ENCODE measurements at places on chromosomes 5 and 9.

DNA sequence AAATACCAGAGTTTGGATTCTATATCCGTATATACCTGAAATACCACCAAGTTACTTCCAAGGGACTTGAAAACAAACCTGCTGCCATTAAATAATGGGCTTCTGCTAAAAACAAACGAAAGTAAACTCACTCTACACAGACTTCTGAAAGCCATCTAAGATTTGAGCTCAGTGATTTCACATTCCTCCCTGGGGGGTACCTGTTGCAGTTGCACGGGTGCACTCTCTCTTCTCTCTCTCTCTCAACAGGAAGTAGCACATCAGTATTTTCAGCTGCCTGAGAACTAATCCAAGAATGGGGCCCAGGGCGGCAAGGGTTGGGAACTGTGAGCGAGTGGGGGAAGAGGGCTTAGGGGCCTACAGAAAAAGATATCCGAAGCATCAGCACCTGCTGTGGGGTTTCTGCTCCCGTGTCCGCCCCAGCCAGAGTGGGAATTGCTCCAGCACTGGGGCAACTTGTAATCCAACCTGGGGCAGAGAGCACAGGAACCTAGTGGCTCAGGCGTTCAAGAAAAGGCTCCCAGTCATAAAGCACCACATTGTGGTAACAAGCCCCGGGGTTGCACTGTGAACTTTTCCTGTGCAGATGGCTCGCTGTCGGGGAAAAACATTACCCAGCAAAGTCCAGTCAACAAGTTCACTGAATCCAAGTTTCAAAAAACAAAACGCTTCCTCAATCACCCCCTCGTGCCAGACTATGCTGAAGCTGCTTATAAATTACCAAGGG lies 99.8 kb downstream of the EFNA5 start:
- DNase-seq: peak; percentile 19

DNA sequence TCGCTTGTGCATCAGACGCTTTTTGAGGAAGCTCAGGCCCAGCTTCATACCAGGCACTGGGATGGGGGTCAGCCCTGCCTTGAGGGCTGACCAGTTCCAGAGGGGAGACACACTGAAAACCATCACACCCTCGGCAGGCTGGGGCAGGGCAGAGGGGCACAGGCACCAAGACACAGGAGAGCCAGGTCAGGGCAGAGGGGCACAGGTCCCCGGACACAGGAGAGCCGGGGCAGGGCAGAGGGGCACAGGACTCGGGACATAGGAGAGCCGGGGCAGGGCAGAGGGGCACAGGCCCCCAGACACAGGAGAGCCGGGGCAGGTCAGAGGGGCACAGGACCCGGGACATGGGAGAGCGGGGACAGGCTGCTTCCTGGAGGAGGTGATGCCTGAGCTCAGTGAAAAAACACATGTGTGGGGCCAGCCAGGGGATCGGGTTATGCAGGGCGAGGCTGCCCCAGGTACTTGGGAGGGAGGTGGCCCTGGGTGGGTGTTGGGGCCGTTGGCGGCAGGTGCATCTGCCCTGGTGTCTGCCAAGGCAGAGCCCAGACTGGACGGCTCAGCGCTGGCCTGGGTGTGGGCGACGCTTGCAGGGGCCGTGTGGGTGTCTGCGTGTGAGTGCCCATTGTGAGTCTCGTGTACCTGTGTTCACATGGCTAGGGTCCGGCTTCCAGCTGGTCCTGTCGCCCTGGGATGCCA lies 15.1 kb upstream of the SLC2A6 start:
- DNase-seq: no peak

- DNase-seq: no peak
Measured at GRCh38 chr5:32168460-32169033, 5.6 kb downstream of the GOLPH3 start.

DNA sequence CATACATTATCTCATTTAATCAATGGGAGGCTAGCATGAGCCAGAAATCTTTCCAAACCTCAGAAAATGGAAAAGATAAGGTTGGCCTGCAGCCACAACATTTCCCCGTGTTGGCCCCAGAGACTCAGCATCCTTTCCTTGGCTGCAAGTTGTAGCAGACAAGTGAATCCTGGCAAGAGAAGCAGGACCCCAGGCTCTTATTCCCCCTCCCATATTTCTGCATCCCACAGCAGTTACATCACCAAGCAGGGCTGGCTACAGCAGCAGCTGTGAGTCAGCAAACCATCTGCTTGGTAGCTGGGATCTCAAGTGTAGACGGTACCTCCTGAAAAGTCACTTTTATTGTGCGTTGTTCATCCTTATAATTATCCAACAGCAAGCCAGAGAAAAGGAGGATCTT lies 212.4 kb downstream of the GNA14 start:
- DNase-seq: no peak

DNA sequence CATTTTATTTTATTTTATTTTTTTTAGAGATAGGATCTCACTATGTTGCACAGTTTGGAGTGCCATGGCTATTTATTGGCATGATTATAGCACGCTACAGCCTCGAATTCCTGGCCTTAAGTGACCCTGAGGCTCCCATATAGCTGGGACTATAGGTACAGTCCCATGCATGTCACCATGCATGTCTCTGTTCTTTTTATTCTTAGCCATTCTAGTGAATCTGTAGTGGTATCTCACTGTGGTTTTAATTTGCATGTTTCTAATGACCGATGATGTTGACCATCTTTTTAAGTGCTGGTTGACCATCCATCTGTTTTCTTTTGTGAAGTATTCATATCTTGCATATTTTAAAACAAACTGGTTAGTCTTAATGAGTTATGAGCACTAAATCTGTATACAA lies 76.1 kb downstream of the SLC44A1 start:
- DNase-seq: no peak

DNA sequence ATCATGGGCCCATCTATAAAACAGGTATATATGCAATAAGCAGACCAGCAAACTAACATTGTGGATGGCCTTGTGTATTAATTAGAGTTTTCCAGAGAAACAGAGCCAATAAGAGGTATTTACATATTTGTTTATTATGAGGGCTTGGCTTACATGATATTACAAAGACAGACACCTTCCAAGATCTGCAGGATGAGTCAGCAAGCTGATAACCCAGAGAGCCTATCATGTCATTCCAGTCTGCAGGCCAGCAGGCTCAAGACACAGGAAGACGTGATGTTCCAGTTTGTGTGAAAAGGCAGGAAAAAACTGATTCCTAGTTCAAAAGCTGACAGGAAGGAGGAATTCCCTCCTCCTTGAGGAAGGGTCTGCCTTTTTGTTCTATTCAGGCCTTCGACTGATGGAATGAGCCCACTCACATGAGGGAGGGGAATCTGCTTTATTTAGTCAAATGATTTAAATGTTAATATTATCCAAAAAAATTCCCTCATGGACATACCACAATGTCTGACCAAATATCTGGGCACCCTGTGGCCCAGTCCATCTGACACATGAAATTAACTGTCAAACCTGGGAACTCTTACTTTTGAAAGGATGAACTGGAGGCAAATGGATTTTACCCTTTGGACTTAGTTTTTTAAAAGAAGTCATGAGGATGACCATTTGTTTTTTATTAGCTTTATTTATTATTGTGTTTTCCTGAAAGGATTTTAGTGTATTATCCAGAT lies 161.2 kb upstream of the CHD1 start:
- no peak for DNase-seq

- DNase-seq: peak; percentile 41
Measured at GRCh38 chr9:37466037-37466709, 923 bp upstream of the ZBTB5 start.
